ENCODE measurements at places on chromosomes 12 and 14. TPM values are rescaled to one million over a fixed set of nuclear protein-coding genes. Genes with fewer than 3 reads are reported as not detected.

Gene RPS26
- total RNA-seq, result 29.5 TPM

DNA sequence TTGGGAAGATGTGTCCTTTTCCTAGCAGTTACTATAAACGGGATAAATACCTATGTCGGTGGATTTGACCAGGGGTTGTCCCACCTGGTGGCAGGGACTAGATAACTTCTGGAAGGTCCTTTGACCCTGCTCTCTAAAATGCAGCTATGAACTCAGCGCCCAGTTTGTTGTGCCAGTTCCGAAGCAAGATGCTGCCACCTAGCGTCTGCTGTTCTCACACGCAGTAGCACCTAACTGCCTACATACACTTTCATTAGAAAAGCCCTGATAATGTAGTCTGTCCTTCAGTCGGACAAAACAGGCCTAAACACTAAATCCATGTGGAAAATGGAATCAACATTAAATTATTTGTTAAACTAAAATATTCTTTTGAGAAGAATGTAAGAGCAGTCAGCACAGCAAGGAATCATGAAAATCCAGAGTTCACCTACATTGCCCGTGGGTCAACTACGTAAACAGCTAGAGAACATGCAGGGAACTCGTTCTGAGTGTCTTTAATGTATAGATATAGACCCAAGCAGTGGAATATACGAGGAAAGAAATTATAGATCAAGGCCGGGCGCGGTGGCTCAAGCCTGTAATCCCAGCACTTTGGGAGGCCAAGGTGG, 51.1 kb upstream of the CRACR2A start:
- H3K27ac ChIP-seq, result no peak overlapping the region
- no peak overlapping the region for H3K4me3 ChIP-seq
- peak; percentile 85 for DNase-seq
- H3K36me3 ChIP-seq, result peaks cover 13% of the 10 kb centered on the region

GRCh38 chr12:112018571-112019237, 5.5 kb downstream of the ERP29 start:
- no peak overlapping the region for H3K4me3 ChIP-seq
- DNase-seq, result no peak
- H3K4me1 ChIP-seq, result peaks cover 17% of the 10 kb centered on the region

DNA sequence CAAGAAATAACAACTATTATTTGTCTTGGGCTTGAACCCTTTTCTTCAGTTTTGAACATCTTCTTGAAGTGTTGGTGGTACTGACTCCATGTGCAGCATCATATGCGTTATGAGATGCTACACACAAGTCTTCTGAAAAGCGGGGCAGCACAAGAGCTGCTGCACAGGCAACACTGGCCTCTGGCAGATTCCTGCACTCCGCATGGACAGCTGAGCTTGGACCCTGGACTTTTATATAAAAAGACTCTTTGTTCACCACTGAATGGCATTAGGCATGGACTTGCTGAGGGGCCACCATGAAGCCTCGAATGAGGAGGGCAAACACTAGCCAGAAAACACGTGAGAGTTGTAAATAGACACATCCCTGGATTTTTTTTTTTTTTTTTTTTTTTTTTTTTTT, 210.8 kb upstream of the NPAS3 start:
- no peaks in the 10 kb centered on the region for H3K4me1 ChIP-seq
- DNase-seq, result no peak
- H3K27ac ChIP-seq, result no peak overlapping the region
- no peaks in the 10 kb centered on the region for H3K36me3 ChIP-seq
- no peaks in the 10 kb centered on the region for H3K27me3 ChIP-seq

DNA sequence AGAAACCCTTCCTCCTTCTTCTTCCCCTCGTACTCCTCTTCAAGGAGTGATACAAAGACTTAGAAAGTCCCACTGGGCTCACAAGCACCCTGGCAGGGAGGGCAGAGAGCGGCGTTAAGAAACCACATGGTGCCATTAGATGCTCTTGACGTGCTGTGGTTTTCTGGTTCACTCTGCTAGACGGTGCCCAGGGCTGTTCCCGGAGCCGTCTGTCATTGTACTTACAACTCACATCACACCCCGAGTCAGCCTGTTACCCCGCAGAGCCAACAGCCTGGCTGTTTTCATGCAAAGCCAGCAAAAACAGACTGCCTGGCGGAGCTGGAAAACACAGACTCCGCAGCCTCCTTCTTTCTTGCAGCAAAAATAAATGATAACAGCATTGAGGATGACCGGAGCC, 232.6 kb upstream of the TBX3 start:
- no peak overlapping the region for H3K4me3 ChIP-seq
- no peak for DNase-seq
- no peaks in the 10 kb centered on the region for H3K27me3 ChIP-seq
- no peak overlapping the region for H3K27ac ChIP-seq
- no peaks in the 10 kb centered on the region for H3K36me3 ChIP-seq
- no peaks in the 10 kb centered on the region for H3K4me1 ChIP-seq

Gene AMDHD1
- total RNA-seq, result 1.2 TPM

GRCh38 chr12:55932551-55932910, 1.6 kb downstream of the DGKA start:
- peak overlapping the region; percentile 96 for H3K27ac ChIP-seq
- peaks cover 11% of the 10 kb centered on the region for H3K36me3 ChIP-seq
- DNase-seq, result no peak

DNA sequence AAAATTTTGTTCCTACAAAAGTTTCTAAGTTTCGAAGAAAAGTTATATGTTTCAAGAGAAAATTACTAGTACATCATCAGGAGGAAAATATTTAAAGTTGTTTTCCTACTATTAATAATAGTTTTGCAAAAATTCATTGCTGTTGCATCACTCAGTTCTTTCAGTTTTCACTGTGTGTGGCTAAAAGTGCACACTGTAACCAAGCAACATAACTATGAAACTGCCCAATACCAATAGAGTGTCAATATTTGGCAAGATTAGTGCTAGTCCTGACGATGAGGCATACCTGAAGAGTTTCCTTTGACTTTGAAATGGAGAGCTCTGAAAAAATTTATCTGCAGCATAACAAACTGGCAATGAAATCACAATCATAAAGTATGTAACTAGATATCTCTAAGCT, 194.3 kb downstream of the CPNE8 start:
- H3K36me3 ChIP-seq, result no peaks in the 10 kb centered on the region
- no peaks in the 10 kb centered on the region for H3K4me1 ChIP-seq
- H3K27me3 ChIP-seq, result no peaks in the 10 kb centered on the region
- H3K4me3 ChIP-seq, result no peak overlapping the region

GRCh38 chr12:119676022-119676421, 8.1 kb downstream of the PRKAB1 start:
- H3K27ac ChIP-seq, result no peak overlapping the region
- peaks cover 9% of the 10 kb centered on the region for H3K4me1 ChIP-seq
- no peak for DNase-seq

DNA sequence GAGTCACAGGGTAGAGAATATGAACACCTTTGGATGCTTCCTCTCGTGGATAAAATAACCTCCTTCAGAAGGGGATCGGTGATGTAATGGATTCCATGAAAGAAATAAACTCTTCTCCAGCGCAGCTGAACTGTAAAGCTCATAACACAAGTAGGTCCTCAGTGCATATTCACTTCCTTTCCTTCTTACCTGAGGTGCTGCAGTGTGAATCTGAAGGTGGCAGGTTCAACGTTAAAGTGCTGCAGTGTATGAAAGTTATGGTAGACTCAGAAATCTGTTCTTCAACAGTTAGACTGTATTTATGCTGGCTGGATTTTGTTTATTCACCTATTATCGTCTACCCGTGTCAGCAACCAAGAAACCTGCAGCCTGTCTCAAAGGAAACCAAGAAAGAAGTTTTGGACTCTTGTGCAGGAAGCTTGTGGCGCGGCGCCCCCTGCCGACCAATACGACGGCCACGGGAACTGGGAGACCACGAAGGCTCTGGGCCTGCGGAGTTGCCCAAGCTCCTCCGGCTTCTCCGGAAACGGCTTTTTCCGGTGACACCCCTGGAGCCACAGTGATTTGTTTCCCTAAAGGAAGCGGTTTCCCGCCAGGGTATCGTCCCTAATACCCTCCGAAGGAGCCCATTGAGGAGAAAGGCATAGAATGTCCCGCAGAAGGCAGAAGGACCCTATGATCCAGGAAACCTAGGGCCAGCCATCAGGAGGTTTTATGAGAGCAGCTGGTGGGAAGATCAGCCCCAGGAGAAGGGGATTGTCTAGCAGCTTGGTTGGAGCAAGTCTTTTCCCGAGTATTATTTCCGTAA, 17.6 kb upstream of the RNASE3 start:
- H3K4me3 ChIP-seq, result no peak overlapping the region
- peak; percentile 82 for DNase-seq
- no peaks in the 10 kb centered on the region for H3K36me3 ChIP-seq
- H3K4me1 ChIP-seq, result peaks cover 7% of the 10 kb centered on the region

DNA sequence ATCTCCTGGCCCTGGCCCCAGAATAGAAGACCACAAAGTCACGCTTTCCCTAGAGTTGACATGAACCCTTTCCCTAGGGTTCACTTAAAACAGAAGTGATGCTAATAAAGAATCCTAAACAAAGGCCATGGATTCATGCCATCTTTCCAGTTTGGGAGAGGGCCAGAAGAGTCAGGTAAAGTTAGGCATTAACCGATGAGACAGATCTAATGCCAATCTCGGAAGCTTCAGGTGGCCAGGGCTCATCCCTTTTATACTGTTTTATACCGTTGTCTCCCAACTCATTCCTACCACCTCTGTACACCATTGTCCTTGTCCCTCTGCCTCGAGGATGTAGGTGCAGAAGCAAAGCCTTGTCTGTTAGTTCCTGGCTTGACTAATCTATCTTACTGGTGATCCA, 22.8 kb upstream of the ACTR10 start:
- no peak for DNase-seq
- no peak overlapping the region for H3K27ac ChIP-seq
- H3K27me3 ChIP-seq, result no peaks in the 10 kb centered on the region
- no peaks in the 10 kb centered on the region for H3K4me1 ChIP-seq

DNA sequence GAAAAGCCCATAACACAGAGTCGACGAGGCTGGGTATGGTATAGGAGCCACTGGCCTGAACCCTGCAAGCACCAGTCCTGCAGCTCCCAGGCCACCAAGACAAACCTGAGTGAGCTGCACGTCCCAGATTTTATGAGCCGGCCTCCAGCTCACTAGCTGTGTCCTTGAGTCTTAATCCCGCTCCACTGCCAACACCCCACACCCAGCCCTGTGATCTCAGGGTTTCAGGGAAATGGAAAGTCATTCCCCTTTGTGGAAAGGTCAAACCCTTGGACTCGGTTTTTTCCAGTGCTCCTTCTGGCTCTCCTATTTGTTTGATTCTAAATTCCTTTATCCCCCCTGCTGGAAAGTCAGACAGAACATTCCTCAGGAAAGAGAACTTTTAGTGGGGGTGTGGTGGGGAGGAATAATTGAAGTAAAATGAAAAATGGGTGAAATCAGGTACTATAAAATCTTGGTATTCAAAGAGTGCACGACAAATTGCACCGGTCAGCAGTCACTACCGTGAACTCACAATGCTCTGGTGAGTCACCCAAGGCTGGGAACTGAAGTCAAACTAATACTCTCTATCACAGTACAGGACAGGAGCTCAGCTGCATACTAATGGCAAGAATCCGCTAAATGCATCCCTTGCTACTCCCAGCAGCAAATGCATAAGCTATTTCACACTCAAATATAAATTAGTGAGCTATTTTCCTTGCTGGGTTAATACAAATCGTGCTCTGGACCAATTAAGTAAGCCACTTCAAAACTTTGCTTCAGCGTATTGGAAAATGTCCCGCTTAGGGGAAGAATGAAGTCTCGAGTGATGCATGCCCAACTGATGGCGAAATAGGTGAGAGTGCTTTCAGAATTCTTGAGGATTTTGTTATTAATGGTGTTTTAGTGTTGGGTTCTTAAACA, 9.0 kb downstream of the PITPNM2 start:
- H3K4me1 ChIP-seq, result peaks cover 13% of the 10 kb centered on the region
- no peak overlapping the region for H3K4me3 ChIP-seq
- H3K36me3 ChIP-seq, result no peaks in the 10 kb centered on the region
- no peaks in the 10 kb centered on the region for H3K27me3 ChIP-seq

DNA sequence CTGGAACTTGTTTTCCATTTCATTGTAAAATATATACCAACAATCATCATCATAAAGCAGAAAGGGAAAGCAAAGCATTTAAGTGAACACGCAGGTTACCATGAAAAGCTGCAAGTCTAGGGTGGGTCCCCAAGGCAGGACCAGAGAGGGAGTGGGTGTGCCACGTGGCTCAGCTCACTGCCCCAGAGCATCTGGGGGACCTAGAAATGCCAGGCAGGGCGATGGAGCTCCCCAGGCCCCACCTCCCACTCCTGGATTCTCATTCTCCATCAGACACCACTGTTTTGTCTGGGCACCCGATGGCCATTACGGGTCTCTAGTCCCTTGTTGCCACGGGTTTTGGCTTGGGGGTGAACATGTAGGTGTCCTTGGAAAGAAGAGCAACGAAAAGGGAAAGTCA, 34.7 kb downstream of the BCL11B start:
- peak; percentile 50 for DNase-seq
- H3K27me3 ChIP-seq, result no peaks in the 10 kb centered on the region
- no peak overlapping the region for H3K4me3 ChIP-seq
- H3K36me3 ChIP-seq, result no peaks in the 10 kb centered on the region
- H3K27ac ChIP-seq, result peak overlapping the region; percentile 32

- H3K4me1 ChIP-seq, result no peaks in the 10 kb centered on the region
- H3K36me3 ChIP-seq, result no peaks in the 10 kb centered on the region
- peaks cover 3% of the 10 kb centered on the region for H3K27me3 ChIP-seq
- no peak overlapping the region for H3K4me3 ChIP-seq
- no peak overlapping the region for H3K27ac ChIP-seq
Observed at GRCh38 chr14:94354638-94355185, 31.6 kb upstream of the SERPINA6 start.

DNA sequence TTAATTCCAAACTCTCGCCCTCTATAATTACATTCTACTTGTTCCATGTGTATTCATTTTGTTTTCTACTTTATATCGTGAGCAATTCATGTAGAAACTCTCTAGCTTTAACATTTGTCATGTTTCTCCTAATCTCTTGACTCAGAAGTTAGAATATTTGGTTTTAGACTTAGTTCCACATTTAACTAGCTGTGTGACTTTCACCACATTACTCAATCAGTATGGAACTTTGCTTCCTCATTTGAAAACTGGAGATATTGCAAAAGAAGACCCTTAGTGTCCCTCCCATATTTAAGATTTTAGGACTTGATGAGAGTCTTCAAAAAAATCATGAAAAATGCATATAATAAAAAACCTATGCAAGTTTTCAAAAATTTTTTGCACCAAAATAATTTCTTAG, 447.5 kb downstream of the GXYLT1 start:
- H3K36me3 ChIP-seq, result no peaks in the 10 kb centered on the region
- H3K4me1 ChIP-seq, result no peaks in the 10 kb centered on the region
- no peak overlapping the region for H3K4me3 ChIP-seq
- no peaks in the 10 kb centered on the region for H3K27me3 ChIP-seq
- H3K27ac ChIP-seq, result no peak overlapping the region

Gene AMN1
- 4.6 TPM for total RNA-seq

- H3K27ac ChIP-seq, result no peak overlapping the region
- DNase-seq, result no peak
- H3K36me3 ChIP-seq, result no peaks in the 10 kb centered on the region
- no peaks in the 10 kb centered on the region for H3K4me1 ChIP-seq
- no peak overlapping the region for H3K4me3 ChIP-seq
- H3K27me3 ChIP-seq, result no peaks in the 10 kb centered on the region
Observed at GRCh38 chr14:23408307-23408630, 196 bp upstream of the MYH6 start.

Gene SYNJ2BP
- total RNA-seq, result 12.4 TPM

DNA sequence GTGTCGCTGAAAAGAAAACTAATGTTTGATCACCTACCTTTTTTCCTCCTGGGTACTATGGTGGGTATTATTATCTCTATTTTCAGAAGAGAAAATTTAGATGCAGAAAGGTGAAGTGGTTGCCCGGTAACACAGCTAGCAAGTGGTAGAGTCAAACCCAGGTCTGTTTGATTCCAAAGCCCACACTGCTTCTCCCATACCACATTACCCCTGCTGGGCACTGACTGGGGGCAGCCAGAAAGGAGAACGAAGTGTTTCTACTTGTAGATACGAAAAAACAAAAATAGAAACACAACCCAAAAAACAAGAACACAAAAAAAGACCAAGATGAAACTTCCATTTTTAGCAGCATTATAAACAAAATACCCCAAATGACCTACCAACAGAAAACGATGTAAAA, 142.2 kb downstream of the SLC41A2 start:
- H3K4me3 ChIP-seq, result no peak overlapping the region
- H3K36me3 ChIP-seq, result no peaks in the 10 kb centered on the region

All from natural killer cell (primary cell).